ENCODE measurements at places on chromosomes 1 and 21.

DNA sequence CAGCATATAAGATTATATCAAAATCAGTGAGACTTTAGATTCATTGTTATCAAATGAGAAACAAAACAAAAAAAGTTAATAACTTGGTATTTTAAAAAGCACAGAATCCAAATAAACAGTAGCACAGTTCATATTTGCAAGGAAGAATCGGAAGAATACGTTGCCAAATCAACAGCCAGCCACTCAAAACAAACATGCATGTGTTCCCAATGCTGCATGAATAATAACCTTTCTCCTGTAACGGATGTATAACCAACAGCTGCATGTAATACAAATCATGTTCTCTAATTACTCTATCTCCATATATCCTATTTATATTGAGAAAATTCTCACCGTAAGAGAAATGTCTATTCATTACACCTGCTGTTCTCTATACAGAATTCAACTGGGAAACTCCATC, 98.9 kb upstream of the FOXD3 start:
- DNase-seq = no peak

DNA sequence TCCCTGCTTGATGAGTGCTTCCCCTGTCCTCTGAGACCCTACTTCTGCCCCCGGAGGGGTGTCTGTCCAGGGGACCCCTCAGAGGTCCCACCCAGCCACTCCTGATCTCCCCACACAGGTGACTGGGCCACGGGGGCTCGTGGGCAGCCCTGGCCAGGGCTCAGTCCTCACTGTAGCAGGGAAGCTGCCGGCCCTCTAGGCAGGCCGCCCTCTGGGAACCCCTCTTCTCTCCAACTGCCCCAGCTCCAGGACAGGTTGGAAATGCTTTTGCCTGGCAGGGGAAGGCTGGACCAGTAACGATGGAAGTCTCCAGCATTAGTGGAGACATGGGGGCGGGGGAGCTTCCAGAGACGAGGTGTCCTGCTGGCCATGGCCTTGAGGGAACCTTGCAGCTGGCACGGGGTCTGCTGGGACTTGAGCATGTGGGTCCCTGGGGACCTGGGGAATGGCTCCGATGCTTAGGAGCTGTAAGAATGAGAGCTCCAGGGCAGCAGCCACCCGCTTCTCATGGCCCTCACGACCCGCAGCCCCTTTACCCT, 3.1 kb upstream of the FNDC10 start:
- no peak for DNase-seq

GRCh38 chr1:56666112-56666608, 21.0 kb downstream of the PRKAA2 start:
- DNase-seq = no peak

- DNase-seq = no peak
These were observed 284.4 kb upstream of the GJB5 start for GRCh38 chr1:34470401-34470800.

GRCh38 chr1:31981456-31981839, 32.2 kb upstream of the KHDRBS1 start:
- no peak for DNase-seq

GRCh38 chr1:46577671-46578070, 26.2 kb upstream of the KNCN start:
- DNase-seq = no peak

All from AG04449 (cell line).